ENCODE measurements at places on chromosomes 4 and X.
A peak's percentile ranks its signal among the peaks of the same experiment; 100 is the strongest.

GRCh38 chrX:131942034-131942433 lies 81.1 kb upstream of the STK26 start:
- no peak for DNase-seq

GRCh38 chrX:111270339-111270738 lies at the start of gene CAPN6:
CAPN6 (minus strand) TSS chrX:111270483; CDS start chrX:111263936, 6,547 bp downstream.
- no peak for DNase-seq

DNA sequence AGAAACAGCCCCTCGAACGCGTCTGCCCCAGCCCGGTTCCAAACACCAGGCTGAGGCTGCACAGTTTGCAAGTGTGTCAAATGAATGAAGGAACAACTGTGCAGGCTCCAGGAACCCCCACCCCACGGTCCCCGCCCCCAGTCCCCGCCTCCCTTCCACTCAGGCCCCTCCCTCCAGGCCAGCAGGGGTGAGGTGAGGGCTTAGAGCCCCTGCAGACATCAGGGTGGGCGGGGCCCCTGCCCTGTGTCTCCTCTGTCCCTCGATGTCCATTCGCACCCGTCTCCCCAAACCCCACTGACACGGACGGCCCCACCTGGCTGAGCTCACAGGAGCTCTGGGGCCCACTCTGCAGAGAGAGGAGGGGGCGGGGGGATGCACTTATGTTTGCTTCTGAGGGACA lies 28.5 kb downstream of the TACC3 start:
- no peak for DNase-seq

DNA sequence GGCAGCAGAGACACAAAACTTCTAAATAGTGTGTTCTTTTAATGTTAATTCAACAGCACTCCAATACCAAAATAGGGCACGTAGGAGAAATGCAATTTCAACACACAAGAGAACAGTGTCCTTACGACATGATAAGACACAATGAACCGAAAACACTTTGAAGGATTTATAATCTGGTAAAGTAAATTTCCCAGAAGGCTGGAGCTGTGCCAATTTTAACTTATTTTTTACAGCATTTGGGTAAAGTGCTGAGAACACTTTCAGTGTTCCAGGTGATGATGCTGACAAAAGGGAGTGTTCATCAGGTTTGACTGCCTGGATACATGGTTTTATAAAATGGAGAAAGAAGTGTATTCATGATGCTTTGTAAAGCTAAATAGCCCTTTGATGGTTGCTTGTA lies 76.5 kb downstream of the MAPK10 start:
- no peak for DNase-seq

DNA sequence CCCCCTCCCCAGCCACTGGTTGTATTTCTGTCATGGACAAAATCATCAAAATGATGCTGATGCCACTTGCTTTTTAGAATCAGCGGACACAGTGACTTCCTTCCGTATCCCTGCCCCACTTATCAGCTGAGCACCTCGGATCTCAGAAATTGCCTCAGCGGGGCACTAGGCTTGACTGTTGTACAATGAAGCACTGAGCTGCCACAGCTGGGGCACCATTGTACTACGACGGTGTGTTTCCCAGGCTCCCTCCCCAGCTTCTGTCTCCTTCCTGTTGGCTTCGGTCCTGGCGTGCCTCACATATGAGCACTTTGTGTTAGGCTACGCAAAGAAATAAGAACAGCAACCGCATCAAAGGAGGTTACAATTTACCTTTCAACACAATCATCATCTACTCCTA lies 82.4 kb downstream of the F11 start:
- no peak for DNase-seq

- DNase-seq = peak; percentile 11
Measured at GRCh38 chr4:82217986-82218715, 155.6 kb downstream of the HNRNPD start.

- no peak for DNase-seq
Measured at GRCh38 chr4:112170451-112170993, 25.3 kb downstream of the FAM241A start.

GRCh38 chr4:173748353-173748752 lies 218.3 kb upstream of the HAND2 start:
- no peak for DNase-seq

DNA sequence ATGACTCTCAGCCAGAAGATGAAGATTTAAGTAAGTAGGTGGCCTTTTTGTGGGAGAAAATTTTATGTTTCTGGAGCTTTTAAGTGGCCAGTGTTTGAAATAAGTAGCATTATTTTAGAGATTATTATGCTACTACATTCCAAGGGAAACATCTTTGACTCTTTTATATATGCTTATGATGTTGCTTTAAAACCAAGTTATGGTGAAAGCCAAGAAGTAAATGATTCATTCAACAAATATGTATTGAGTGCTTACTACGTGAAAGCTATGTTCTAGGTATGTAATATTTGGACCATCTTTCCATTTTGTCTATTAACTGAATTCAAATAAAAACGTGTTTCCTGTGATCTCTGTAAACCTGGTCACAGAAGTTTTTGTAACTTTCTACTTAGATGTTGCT lies 58.3 kb downstream of the ZFX start:
- no peak for DNase-seq

DNA sequence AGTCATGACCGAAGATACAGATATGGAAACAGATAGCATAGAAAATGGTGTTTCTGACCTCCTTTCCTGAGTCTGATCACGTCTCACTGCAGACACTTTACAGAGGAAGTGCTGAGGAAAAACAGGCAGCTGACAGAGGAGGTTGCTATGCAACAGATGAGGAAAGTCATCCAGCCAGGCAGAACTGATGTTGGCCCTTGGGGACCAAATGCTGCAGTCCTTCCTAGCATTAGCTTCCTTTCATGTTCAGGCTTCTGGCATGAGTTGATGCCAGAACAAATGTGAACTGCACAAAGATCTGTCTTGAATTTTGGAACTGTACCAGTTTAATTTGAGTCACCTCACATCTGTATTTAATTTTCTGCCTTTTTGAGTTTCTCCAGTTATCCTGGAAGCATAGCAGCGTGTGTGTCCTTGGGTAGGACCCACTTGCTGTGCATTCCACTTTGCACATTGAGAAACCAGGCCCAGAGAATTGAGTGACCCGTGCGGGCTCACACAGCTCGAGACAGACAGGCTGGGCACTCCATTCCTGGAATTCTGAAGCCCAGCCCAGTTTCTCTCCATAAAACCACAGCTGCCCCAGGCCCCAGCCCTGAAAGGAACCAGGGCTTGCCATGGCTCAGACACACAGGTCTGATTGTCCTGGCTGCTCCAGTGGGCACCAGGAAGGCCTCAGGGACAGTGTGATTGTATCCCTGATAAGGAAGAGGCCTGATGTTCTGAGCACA lies 1.4 kb upstream of the MAGED1 start:
- no peak for DNase-seq

DNA sequence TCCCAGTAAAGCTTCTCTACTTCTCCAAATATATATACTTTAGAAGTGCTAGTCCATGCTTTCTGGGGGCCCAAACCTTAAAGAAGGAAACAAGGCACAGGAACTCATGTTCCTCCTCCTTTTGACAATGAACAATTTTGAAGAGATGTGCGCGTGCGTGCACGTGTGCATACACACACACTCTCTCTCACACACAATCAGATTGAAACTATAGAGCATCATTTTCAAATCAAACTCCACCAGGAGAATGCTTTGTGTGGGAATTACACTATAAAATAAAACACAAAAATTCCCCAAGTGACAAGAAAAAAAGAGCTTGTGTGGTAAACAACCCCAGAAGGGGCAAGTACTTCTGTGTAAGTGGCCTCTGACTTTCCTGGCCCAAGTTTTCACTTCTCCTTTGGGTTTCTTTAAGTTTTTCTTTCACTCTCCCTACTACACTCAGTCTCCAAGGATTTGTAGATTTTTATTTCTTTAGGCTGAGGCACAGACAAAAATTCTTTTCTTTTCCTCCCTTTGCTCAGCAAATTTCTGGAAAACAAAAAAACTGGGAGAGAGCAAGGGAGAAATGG lies 46.6 kb upstream of the SHISA3 start:
- DNase-seq = no peak

- no peak for DNase-seq
Measured at GRCh38 chrX:46502848-46503247, 42.4 kb downstream of the ZNF674 start.

DNA sequence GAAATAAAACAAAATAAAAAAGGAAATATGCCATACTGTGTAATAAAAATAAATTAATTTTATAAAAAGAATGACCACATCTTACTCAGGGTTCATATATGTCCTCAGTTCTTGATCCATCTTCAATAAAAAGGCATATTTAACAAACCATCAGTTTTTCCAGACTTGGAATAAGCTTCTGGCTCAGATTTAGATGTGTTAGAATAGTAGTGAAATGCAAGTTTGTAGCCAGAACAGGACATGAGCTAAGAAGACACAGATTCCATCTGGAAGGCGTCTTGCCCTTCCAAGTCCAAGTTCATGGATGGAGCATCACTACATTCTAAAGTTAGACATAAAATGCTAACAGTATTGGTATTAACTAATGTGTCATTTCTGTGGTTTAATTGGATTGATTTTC lies 10.3 kb upstream of the LSM6 start:
- no peak for DNase-seq

- DNase-seq = no peak
Measured at GRCh38 chrX:8044947-8045346, 117.7 kb upstream of the PNPLA4 start.

GRCh38 chrX:70478526-70479245 lies 34.1 kb downstream of the DLG3 start:
- DNase-seq = no peak

GRCh38 chr4:67101612-67102011 lies 443.7 kb downstream of the CENPC start:
- DNase-seq = no peak

DNA sequence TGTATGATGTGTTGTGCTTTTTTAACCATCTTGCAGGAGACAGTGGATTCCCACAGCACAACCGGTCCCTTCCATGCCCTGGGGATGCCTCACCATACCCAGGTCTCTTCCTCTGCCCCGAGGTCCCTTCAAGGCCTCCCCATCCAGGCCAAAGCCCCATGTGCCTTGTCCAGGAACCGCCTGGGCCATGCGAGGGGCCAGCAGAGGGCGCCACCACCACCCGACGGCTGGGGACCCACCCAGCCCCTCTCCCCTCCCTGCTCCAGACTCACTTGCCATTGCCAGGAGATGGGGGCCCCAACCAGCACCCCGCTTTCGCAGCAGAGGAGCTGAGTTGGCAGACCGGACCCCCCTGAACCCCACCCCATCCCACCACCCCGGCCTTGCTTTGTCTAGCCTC lies 485.5 kb downstream of the TRAM1L1 start:
- no peak for DNase-seq

GRCh38 chr4:173252024-173252935 lies 81.9 kb downstream of the HMGB2 start:
- DNase-seq = no peak

GRCh38 chr4:88738180-88738579 lies 40.6 kb upstream of the NAP1L5 start:
- DNase-seq = no peak

DNA sequence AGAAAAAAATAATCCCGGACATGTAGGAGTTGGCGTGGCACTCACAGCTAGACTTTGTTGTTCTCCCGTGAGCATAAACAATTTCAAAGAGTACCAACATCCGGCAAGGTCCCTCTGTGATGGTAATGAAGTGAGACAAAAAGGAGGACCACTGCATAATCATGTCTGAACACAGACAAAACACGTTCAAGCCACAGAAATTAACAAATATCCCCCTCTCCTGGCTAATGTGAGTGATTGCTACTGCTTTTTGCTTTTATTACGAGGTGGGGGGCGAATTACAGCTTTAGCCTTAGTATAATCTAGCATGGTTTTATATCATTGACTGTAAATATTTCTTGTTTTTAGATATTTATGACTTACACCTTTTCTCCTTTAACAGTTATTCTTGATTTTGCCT lies 118.5 kb downstream of the PLS3 start:
- peak; percentile 56 for DNase-seq

GRCh38 chr4:184102488-184102887 lies 115.2 kb downstream of the ENPP6 start:
- DNase-seq = no peak

- no peak for DNase-seq
Measured at GRCh38 chr4:147173797-147174432, 228.3 kb upstream of the TTC29 start.

GRCh38 chrX:69493193-69493592 lies 10.9 kb upstream of the NALF2 start:
- DNase-seq = no peak

- no peak for DNase-seq
Measured at GRCh38 chrX:5528057-5528456, 700.6 kb downstream of the NLGN4X start.

DNA sequence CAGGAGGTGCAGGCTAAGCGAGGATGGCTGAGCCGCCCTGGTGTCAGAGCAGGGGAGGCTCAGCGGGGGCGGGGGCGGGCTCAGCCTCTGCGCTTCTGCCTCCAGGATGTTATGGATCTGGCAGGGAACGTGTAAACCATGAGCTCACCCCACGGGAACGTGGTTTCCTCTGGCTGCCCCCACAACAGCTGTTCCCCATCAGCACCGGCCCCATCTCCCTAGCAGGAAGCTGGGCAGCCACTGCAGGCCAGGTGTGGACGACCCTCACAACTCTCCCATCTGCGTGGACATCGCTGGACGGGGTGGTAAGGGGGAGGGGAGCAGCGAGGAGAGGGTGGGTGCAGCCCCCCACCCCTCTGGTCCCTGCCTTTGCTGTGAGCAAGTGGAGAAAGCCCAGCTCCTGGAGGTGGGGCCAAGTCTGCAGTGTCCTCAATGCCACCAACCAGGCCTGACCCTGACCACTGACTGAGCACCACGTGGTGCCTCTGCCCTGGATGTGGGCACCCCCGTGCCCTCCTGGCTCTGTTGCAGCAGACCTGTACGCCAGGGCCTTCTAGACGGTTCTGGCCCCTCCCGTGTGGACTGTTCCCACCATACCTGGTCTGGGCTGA lies 28.1 kb upstream of the SPON2 start:
- no peak for DNase-seq

DNA sequence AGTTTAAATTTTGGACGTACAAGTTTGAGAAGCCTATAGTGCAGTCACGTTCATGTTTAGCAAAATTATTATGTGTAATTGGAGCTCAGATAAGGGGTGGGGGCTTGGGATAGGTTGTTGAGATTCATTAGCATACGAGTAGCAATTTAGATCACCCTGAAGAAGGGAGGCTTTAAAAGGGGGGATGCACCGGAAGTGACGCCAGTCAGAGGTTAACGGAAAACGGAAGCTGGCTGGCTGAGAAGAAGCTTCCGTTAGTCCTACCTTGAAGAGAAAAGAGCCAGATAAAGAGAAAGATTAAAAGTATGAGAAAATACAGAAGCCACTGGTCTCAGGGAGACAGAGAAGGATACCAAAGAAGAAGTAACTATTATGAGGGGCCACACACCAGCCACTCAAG lies 1.1 kb upstream of the NXT2 start:
- no peak for DNase-seq

Measured in hematopoietic multipotent progenitor cell (in vitro differentiated cells).